ENCODE measurements at places on chromosomes 11 and 22. TPM values are rescaled to one million over a fixed set of nuclear protein-coding genes. Genes with fewer than 3 reads are reported as not detected.

The ZDHHC5 gene
- 31.5 TPM for polyA plus RNA-seq

- DNase-seq, result no peak
Observed at GRCh38 chr11:24963852-24964251, 467.0 kb downstream of the LUZP2 start.

GRCh38 chr11:3003396-3004231 lies 11.5 kb upstream of the NAP1L4 start:
- no peak for DNase-seq

DNA sequence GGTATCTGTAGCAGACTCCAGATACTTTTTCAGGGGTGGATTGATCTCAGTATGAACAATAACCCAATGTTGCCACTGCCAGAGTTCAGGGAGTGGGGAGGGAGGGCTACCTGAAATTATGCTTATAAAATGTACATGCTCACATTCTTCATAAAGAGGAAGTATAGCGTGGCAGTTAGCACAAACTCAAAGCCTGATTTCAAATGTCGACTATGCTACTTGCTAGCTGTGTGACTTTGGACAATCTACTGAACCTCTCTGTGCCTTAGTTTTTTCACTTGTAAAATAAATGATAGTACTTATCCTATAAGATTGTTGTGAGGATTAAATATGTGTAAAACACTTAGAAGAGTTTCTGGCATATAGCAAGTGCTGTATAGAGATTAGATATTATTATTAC lies 26.5 kb upstream of the POU2AF1 start:
- no peak for DNase-seq

The BAIAP2L2 gene
- polyA plus RNA-seq, result 1.2 TPM

GRCh38 chr11:119108146-119108856 lies 1.2 kb downstream of the C2CD2L start:
- peak; percentile 46 for DNase-seq

DNA sequence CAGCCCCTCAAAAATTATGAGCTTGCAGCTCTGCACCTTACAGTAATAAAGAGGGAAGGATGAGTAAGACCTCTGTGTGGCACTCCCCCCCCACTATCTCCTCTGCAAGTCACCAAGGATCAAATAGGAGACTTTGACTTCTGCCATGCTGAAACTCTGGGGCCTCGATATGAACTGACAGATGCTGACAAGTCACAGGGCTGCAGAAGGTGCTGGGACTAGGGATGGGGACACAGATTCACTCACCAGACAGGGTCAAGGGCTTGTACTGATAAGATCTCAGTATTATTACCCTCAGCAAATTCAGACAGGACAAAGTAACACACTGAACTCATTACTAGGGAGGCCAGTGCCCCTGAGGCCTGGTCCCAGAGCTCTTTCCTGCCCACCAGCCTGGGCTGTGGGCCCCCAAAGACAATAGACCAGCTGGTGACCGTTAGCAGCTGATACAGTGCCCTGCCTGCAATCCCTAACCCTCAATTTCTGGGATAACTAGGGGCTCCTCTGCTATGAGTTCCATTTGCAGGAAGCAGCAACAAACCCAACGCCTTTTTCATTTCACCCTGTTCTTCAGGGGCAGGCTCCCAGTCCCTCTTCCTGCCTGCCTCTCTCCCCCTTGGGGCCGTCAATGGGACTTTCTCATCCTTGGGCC lies 20.1 kb downstream of the TMPRSS13 start:
- DNase-seq, result no peak

- DNase-seq, result no peak
Observed at GRCh38 chr11:119726585-119727522, 2.1 kb downstream of the NECTIN1 start.

The KDM4E gene
- not detected for polyA plus RNA-seq

The P2RX3 gene
- polyA plus RNA-seq, result not detected

- DNase-seq, result no peak
Observed at GRCh38 chr11:68013611-68014156, 3.6 kb downstream of the ALDH3B1 start.

DNA sequence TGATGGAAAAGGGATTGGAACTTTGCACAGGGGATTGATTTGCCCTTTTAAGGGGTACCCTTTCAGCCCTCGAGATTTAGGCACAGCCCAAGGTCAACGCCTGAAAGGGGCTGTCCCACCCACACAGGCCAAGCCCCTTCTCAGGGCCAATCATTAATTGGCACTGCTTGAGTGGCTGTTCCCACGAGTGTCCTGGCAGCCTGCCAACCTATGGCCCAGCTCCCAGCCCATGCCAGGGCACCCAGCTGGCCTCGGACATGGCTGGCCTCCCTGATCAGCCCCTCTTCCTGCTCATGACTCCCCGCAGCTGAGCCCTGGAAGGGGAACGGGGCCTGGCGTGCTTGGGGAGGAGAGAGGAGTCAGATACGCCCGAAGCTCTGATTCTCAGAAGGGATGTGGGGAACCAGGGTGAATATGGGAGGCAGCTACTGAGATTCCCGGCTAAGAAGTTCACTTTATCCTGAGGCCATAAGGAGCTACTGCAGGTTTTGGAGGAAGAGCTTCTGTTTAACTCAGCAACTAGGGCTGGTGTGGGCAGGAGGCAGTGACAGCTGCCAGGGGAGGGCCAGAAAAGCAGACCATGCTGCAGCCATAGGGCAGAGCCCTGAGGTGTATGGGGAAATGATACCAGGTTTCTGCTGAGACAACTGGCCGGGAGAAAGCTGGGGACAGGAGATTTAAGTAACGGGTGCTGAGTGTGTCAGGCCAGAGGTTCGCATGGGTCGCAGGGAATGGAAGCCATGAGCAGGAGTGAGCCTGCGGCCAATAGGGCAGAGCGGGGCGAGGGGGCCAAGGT lies 30.0 kb downstream of the WNT7B start:
- DNase-seq, result peak; percentile 42

DNA sequence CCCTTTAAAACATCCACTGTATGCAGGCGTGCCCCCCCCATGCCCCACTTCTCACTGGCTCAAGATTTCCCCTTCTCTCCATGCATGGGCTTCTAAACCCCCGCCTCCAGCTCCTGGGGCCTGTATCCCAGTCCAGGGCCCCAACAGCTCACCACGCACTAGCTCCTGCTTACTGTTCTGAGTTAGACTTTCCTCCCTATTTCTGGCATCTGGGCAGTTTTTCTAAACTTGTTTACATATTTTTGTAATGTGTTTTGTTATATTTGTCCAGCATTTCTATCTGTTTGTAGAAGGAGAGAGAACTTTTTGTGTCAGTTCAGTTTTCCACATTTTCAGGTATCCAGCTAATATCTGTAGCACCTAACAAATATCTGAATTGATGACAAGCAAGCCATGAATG lies 178.5 kb downstream of the SPON1 start:
- no peak for DNase-seq

The SMC1B gene
- not detected for polyA plus RNA-seq

The OR52I2 gene
- polyA plus RNA-seq, result not detected

- peak; percentile 98 for DNase-seq
Observed at GRCh38 chr11:65639623-65640482, 2.0 kb downstream of the SIPA1 start.

DNA sequence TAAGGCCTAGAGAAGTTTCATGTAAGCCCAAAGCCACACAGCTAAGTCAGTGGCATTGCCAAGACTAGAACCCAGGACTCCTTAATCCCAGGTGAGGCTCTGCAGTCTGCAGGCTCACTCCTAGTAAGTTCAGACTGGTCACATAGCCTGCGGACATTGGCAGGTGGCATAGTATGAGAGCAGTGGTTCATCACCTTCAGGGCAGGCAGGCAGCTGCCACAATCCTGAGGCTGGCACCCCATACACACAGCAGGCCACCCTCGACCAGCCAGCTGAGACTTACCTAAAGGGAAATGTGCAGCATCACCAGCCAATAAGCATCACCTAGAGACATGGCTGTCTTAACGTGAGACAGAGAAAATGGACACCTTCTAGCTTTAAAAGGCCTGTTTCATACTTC lies 231.6 kb upstream of the UBASH3B start:
- no peak for DNase-seq

DNA sequence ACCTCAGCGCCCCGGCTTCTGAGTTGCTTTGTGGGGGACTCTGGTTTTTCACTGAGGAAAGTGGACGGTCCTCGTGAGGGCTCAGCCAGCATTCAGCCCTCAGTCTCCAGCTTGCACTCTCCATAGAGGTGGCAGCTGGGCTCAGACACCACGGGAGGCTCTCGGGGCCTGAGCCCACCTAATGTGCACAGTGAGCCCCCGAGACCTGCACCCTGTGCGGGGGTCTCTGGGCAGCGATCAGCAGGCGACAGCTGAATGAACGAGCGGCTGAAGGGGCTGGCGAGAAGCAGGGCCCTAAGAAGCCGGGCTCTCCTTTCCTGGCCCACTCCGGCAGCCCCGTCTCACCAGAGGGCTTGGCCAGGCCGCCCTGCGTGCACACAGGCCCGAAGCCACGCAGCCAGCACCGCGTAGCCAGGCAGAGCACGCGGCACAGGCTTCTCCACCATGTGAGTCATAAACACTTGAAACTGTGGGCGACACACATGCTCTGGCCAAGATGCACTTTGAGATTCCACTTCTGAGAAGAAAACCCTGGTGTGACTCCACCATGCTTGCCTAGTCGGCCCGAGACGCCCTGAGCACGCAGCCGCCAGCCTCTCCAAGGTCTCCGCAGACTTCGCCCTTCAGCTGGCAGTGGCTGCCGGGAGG lies 28.0 kb downstream of the TOLLIP start:
- DNase-seq, result no peak

DNA sequence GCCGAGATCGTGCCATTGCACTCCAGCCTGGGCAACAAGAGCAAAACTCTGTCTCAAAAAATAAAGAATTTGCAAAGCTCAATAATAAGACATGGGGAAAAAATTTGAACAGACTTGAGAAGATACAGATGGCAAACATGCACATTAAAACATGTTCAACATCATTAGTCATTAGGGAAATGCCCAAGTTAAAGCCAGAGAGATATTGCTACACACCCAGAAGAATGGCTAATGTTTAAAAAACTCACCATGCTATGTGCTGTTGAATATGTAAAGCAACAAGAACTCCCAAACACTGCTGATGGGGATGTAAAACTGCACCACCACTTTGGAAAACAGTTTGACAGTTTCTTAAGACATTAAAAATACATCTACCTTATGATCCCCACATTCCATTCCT lies 12.6 kb downstream of the LRRC75B start:
- DNase-seq, result no peak

Measured in B cell (primary cell).